ENCODE measurements at places on chromosomes 5 and 9. TPM values are rescaled to one million over a fixed set of nuclear protein-coding genes. Genes with fewer than 3 reads are reported as not detected.

PTBP3 gene
- polyA plus RNA-seq: 95.1 TPM

ASTN2 gene
- 14.8 TPM for polyA plus RNA-seq

WNT8A gene
- polyA plus RNA-seq: 0.09 TPM

FBP2 gene
- polyA plus RNA-seq: 0.16 TPM

All from renal pelvis (tissue), 12 donors.